Vagina (tissue), 2 donors: ENCODE measurements at places on chromosomes 5 and 9.

- DNase-seq: no peak
Observed at GRCh38 chr5:92380069-92380770, 997.1 kb upstream of the ARRDC3 start.

- DNase-seq: peak; percentile 37
Observed at GRCh38 chr5:74361406-74362358, 278.8 kb downstream of the ENC1 start.

DNA sequence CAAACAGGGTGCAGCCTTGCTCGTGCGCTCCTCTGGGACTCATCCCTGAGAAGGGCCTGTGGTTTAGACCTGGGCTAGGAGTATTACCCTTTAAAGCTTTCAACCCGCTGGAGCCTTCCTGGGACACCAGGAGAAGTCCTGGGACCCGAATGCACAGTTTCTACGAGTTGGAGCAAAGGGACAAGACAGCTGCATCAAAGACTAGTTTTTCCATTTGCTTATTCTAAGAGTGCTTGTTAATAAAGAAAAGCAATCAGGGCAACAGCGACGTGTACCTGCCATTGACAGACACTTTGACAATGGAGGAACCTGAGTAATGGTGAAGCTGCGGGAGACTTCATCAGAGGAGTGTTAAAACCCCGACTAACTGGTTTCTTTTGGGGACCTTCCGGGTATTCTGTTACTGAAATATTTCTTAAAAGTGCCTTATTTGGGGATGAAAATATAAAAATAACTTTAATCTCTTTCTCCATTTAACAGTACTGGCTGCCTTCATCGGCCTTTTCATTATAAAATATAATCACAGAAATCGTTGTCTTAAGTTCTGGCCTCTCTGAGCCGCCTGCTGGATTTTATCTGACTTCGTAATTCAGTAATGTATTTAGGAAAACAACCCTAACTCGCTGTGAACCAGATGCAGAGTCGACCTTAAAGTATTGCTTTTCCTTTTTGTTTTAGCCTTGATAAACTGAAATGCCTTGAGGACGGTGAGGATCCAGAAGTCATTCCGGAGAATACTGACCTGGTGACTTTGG lies 732 bp downstream of the SNAPC3 start:
- DNase-seq: no peak

DNA sequence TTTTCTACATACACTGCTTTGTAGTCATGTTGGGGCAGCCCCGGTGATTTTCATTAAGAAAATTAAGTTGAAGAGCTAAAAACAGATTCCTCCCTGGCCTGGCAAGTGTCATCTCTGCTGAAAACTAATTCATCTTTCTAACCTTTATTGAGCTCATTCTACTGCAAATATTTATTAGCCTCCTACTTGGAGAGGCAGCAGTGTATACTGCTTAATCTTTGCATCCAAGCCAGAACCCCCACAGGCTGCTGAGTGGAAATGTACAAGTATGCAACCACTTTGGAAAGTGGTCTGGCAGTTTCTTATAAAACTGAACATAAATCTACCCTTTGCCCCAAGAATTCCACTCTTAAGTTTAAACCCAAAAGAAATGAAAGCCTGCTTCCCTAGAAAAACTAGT lies 223.4 kb downstream of the DRD1 start:
- no peak for DNase-seq

GRCh38 chr9:87944682-87945081 lies 26.9 kb downstream of the SPATA31C1 start:
- DNase-seq: no peak

GRCh38 chr9:272251-273213 lies 57.9 kb downstream of the DOCK8 start:
- no peak for DNase-seq

GRCh38 chr5:105503950-105504349 lies 1941.4 kb upstream of the NUDT12 start:
- no peak for DNase-seq

DNA sequence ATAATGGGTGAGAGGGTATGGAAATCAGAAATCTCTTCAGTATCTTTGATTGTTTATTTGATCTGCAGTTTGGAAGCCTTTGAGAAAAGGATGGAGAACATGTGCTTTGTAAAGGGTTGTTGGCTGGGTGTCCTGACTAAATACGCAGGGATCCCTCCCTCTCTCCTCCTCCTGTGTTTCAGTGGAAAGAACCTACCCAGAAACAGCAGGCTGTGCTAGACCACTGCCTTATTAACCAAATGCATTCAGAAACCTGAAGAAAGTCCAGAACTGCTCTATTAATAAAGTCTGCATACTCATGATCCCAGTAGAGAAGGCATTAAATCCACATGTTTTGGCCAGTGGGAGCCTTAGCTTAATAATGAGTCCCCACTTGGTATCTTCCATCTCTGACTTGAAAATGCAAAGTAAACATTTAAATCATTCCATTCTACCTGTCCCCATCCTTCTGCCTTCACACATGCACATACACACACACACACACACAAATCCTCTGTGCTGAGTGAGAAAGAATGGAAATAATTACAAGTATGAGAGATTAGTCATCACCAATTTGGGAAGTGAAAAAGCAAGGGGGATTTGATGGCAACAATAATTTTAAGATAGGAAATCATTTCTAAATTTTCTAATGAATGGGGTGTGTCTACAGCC lies 10.0 kb upstream of the LECT2 start:
- no peak for DNase-seq

- DNase-seq: no peak
Observed at GRCh38 chr5:32251871-32252458, 60.8 kb downstream of the MTMR12 start.

DNA sequence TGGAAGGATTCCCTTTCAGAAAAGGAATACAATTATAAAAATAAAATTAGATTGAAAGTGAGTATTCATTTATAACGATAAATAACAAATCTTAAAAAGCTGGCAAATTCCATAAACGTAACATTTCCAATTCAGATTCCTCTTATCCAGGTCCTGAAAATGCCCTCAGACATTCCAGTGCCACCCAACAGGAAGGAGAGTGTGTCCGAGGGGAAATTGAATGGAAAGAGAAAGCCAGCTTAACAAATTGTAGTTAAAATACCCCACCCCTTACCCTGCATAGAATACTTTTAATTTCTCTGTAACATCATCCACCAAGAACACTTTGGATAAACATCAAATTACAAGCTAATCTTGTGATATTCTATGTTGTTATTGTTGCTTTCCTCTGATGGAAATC lies 72.0 kb downstream of the ARHGEF28 start:
- DNase-seq: no peak

- no peak for DNase-seq
Observed at GRCh38 chr5:127313847-127314473, 23.4 kb downstream of the MEGF10 start.

DNA sequence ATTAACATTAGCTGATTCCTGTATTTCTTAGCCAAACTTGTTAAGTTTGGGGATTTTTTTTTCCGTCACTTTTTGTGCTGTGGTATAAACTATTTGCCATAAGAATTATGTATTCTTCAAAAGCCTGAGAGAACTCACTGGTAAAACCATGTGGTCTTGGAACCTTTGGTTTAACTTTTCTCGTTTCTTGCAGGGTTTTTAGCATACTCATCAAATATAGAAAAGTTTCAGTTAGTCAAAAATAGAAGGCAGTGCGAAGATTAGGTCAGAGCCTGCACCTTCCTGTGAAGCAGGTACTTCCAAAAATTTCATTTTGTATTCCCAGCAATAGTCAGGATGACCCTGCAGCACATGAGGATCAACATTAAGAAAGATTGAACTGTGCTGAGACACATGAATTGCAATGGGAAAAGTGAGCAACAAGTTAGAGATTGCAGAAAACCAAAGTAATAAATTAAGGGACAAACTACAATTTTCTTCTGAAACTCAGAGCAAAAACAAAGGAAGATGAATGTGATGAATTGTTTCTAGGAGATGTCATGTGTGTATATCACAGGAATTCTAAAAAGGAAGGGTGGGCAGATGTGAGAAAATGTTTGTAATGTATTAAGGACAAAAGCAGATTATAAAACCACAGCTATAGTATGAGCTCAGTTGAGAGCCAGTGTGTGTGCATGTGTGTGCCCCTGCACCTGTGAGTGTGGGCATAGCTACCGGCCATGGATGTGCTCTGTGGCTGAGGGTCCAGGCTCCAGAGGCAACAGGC lies 102.2 kb downstream of the ANGPTL2 start:
- DNase-seq: no peak

DNA sequence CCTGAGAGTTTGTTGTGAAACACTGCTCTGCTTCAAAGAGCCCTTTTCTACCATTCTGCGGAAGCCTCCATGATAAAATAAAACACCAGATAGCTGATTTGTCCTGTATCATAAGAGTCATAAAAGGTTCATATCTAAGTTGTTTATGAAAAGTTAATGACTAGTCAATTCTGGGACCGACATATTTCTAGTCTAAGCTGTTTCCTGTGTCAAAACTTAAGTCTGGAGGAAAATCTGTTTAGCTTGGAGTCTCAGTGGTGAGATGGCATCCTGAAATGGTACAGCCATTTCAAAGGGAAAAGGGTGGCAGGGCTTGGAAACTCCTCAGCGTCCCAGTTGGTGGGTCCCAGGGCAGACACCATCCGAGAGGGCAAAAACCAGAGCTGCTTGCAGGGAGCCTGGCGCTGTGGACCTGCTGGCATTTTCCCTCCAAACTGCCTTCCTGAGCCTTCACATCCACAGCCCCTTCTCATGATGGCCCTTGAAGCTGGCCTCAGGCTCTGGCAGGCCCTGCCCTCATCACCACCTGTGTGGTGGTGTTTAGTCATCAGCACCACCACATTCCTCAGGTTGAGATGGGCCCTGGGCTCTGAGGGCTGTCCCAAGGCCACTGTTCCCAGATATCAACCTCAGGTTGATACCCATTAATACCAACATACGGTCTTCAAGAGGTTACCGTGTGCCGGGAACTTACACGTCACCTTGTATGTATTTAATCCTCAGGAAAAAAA lies 184.0 kb downstream of the HSPA4 start:
- DNase-seq: no peak

GRCh38 chr5:93249651-93250289 lies 331.2 kb downstream of the NR2F1-AS1 start:
- no peak for DNase-seq

DNA sequence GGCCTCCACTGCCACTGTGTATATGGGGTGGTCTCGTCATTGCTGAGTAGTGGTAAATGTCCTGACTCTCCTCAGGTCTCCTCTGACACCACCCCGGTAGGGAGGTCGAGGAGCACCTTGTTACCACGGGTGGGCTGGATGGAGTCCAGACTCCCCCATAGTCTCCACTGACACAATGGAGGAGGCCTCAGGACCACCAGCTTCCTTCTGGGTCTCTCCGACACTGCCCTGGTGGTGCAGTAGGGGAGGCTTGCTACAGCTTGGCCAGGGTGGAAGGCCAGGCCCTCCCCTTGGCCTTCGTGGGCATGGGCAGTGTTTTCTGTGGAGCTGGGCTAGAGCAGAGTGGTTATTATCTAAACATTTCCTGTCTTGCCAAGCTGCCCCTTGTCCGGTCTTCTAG lies 15.4 kb upstream of the SH3PXD2B start:
- DNase-seq: no peak

- no peak for DNase-seq
Observed at GRCh38 chr9:117182046-117182445, 232.8 kb downstream of the ASTN2 start.

DNA sequence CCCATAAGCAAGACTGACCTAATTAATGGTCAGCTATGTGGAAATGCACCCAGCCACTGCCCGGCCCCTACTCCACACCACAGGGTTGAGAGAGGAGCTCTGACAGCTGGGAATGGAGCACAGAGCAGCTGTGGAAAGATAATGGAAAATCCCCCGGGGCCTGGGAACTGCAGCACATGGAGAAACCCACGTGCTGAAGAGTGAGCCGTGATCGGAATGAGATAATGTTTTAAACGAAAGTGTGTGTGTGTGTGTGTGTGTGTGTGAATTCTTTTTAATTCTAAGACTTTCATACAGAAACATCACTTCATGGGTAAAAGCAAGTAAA lies 13.1 kb upstream of the SLC12A7 start:
- no peak for DNase-seq

DNA sequence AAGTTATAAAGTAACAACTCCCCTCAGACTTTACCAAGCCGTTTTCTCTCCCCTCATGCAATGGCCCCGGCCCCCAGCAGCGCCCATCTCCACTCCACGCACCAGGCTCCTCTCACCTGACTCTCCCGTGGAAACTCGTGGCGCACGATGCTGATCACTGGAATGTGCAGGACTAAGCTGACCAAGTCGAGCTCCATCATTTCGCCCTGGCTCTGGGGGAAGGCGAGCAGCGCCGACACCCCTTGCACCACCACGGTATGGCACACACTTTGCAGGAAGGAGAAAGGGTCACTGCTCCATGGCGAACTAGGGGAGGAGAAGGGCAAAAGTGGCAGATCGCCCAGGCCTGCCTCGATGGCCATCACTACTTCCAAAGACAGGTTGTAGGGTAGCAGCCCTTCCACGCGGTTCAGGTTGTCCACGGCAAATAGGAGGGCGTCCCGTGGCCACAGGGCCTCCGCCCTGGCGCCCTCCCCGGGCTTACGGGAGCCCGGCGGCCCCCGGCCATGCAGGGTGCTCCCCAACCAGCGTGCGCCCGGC lies 1.2 kb downstream of the GRIN3A start:
- DNase-seq: no peak

DNA sequence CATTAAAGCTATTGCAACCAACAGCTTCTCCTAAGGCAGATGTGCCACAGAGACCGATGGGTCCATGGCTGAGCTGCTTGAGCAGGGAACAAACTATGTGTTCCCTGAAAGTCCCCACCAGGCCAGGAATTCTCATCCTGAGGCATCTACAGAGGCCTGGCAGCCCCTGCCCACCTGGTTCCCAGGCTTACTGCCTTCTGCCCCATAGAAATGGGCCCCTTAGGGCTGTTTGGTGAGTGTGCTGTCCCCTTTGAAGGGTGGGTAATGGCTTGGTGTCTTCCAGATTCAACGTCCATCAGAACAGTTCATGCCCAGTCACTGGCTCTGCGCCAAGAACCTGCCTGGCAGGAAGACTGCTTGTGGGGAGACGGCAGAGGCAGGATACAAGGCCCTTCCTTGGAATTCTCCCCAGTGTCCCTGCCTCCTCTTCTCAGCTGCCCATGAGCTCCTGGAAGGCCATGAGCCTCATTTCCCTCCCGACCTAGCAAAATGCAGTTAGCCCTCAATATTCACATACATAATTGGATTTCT lies 3.8 kb upstream of the COL27A1 start:
- DNase-seq: no peak

- no peak for DNase-seq
Observed at GRCh38 chr5:133926489-133927299, 41.7 kb downstream of the C5orf15 start.

GRCh38 chr5:135150767-135151166 lies 116.7 kb upstream of the PITX1 start:
- peak; percentile 69 for DNase-seq

- DNase-seq: no peak
Observed at GRCh38 chr9:134442486-134443173, 116.4 kb downstream of the RXRA start.

- DNase-seq: no peak
Observed at GRCh38 chr5:109278141-109278540, 131.6 kb downstream of the PJA2 start.

DNA sequence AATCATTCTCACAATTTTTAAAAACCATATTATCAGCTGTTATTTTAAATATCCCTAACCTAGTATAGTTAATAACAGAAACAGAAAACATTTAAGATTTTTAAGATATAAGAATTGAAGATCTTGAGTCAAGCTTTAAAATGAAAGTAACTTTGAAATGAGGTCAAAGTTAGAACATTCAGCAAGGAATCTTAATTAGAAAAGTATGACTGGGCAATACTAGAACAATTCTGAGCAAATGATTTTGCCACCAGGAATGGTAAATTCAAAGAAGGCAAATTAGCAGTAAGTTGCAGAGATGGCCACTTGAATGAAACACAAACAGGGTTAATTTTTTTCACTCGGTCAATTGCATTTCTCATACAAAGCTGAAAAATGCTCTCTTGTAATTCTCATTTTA lies 117.9 kb downstream of the NXNL2 start:
- DNase-seq: no peak
